ENCODE measurements at places on chromosomes 3 and 15. TPM values are rescaled to one million over a fixed set of nuclear protein-coding genes. Genes with fewer than 3 reads are reported as not detected.

- DNase-seq, result no peak
Observed at GRCh38 chr3:163562625-163563024, 1515.7 kb downstream of the SI start.

DNA sequence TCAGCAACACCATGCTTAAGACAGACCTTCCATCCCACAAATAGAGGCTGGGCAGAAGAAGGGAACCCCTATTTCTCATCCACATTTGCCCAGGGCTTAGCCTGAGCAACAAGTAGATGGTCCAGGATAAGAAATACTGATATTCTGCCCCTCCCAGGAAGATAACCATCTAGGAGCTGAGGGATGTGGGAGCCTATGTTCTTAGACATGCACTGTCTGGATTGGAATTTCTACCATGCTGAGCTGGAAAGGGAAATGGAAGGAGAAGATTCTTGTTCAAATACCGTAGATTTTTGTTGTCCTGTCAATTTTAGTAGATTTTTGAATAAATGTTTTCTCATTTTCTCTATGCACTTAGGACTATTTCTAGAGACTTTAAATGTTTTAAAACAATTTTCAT lies 450.7 kb upstream of the SEMA6D start:
- no peak for DNase-seq

- DNase-seq, result no peak
Observed at GRCh38 chr3:112667599-112667998, 26.7 kb upstream of the CCDC80 start.

- DNase-seq, result no peak
Observed at GRCh38 chr3:127452321-127452821, 138.2 kb downstream of the TPRA1 start.

- no peak for DNase-seq
Observed at GRCh38 chr15:45164914-45165313, 22.9 kb downstream of the SHF start.

DNA sequence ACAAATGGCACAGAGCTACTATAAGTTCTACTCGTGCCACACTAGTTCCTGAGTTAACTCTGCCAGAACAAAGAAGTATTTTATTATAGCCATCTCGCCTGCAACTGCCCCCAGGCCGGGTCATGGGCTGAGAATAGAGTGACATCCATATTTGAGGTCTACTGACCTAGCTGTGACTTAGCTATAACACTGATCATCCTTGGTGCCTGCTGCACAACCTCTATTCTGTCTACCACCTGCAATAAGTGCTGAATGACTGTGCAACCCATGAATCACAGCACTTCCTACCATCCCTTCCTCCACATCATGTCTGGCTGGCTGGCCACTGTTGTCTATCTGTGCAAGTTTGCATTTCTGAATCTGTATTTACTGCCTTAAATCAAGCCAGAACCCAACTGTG lies 506.5 kb upstream of the TBL1XR1 start:
- no peak for DNase-seq

- no peak for DNase-seq
Observed at GRCh38 chr15:76863693-76864092, 41.4 kb downstream of the SCAPER start.

DNA sequence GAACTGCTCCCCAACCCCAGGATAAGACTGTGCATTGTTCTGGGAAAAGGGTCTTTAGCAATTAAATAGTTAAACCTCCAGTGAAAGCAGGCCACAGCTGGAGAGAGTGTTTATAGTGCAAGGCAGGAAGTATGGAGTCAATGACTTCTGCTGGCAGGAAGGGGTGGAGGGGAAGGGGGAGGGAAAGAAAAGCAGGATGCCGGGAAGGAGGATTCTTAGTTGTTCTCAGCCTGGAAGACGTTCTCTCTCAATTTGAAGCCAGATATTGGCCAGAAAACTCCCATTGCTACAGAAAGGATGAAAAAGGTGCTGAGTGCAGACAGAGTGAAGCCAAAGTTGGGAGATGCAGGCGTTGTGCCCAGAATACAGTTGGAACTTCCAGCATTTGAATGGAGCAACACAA lies 35.7 kb upstream of the ACTL6A start:
- DNase-seq, result peak; percentile 96

DNA sequence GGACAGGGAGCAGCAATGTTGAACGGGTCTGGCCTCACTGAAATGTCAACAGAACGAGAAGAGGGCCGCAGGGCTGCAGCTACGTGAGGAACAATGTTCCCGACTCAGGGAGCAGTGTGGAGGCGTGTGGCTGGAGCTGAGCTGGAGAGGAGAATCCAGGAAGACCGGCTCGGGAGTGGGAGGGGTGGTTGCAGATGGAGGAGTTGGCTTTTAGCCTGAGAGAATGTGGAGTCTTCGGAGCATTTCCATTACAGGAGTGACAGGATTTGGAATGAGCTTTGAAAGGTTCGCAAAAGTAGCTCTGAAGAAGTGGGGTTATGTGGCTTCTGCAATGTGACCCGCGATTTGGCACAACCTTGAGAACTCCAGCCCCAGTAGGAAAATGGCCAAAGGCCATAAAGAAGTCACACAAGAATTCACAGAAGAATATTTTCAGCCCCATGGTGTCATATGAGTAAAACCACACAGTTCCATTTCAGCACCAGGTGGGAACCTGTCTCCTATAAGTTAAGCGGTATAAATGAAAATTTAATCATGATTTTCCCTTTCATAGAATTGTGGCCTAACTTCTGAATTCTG lies 78.8 kb upstream of the NSMCE3 start:
- peak; percentile 46 for DNase-seq

GRCh38 chr3:161042023-161042501 lies 63.1 kb downstream of the B3GALNT1 start:
- no peak for DNase-seq

DNA sequence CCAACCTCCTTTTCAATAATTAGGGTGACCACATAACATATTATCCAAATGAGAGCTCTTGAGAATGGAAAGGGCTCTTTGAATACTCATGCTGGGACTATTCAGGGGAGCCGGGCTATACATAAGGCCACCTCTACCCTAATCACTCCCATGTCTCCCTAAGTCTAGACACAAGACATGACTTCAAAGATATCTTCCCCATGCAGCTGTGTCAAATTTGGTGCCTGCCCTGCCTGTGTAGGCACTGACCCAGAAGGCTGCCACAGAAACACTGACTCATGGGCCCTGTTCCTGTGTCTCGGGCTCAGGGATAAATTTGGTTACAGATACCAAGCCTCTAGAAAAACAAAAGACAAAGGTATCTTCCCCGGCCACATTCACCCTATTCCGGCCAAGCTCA lies 70.3 kb downstream of the MYLK start:
- DNase-seq, result no peak

DNA sequence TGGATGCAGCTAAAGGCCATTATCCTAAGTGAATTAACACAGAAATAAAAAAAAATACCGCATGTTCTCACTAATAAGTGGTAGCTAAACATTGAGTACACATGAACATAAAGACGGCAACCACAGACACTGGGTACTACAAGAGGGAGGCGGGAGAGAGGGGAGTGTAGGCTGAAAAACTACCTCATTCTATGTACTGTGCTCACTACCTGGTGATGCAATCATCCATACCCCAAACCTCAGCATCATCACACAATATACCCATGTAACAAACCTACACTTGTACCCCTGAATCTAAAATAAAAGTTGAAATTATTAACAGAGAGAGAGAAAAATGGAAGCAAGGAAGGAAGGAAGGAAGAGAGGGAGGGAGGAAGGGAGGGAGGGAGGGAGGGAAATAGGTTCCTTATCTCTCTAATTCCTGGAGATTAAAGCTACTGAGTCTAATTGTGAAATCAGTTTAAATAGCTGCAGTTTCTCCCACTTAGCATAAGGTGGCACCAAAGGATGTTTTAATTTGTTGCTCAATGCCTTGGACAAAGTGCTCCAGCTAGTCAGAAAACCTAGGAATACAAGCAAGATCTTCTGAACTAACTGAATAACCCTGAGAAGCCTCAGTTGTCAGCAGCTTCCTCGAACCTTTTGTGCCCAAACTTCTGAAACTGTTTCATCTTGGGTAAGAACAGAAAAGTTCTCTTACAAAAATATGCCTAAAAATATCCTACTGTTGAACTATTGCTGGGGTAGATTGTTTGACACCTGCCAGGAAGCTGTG lies 79.4 kb upstream of the ATP11B start:
- peak; percentile 26 for DNase-seq

GRCh38 chr3:54257125-54257720 lies 134.9 kb downstream of the CACNA2D3 start:
- DNase-seq, result no peak

GRCh38 chr3:118772547-118773011 lies 262.1 kb downstream of the IGSF11 start:
- no peak for DNase-seq

- no peak for DNase-seq
Observed at GRCh38 chr3:45962033-45962432, 18.8 kb downstream of the CXCR6 start.

DNA sequence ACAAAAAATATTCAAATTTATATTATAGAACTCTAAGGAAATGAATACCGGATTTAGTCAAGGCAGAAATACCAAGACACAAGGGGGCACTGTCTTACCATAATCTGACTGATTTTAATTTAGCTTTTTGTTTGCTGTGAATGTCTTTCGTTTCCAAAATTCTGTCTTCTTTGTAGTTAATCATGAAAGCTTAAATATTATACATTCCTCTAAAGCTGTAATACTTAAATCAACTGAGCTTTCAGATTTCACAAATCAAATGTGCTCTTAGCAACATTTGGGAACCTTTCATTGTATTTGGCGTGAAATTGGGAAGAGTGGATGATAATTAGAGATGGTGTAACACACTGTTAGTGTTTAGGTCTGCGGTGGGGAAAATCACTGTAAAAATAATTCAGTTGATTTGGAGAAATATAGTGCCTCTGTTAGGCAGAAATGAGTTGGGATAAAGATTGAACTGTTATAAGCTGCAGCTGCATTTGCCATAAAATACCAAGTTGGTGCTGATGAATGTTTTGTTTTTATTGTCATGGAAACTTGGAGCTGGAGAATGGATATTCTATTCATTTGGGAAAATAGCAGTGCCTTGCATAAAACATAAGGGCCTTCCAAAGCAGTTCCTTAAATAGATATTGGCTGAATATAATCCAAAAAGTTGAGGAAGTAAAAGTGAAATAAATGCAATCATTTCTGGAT lies 228.2 kb downstream of the TCF12 start:
- peak; percentile 87 for DNase-seq

DNA sequence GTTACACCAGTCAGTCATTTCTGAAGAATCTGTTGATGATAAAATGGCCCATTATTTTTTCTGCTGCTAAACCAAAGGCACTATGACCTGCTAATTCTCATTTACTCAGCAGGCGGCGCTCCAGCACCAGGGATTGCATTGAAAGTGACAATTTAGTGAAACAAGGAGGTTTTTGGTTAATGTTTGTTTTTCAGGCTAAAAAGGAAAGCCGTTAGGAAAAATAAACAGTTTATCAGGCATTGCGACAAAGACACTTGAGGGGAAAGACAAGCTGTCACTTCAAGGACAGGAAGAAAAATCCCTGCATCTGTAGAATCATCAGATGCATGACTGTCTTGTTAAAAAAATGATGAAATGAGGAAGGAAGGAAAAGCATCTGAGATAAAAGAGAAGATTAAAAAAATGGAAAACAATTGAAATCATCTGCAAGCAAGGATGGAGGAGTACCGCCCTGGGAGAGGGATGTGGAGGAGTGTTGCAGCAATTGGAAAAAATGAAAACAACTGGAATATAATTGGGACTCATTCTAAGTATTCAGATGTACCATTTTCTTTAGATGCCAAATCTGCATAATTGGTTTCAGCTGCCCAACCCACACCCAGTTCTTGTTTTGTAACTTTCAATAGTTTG lies 54.0 kb downstream of the NR1D2 start:
- DNase-seq, result no peak

DNA sequence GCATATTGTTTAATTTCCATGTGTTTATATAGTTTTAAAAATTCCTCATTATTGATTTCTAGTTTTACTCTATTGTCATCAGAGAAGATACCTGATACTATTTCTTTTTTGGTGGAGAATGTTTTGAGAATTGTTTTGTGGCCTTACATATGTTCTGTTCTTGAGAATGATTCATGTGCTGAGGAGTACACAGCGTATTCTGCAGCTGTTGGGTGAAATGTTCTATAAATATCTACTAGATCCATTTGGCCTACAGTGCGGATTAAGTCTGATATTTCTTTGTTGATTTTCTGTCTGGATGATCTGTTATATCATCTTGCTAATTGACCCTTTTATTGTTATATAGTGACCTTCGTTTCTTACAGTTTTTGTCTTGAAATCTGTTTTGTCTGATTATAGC lies 109.7 kb downstream of the UBE2E2 start:
- no peak for DNase-seq

DNA sequence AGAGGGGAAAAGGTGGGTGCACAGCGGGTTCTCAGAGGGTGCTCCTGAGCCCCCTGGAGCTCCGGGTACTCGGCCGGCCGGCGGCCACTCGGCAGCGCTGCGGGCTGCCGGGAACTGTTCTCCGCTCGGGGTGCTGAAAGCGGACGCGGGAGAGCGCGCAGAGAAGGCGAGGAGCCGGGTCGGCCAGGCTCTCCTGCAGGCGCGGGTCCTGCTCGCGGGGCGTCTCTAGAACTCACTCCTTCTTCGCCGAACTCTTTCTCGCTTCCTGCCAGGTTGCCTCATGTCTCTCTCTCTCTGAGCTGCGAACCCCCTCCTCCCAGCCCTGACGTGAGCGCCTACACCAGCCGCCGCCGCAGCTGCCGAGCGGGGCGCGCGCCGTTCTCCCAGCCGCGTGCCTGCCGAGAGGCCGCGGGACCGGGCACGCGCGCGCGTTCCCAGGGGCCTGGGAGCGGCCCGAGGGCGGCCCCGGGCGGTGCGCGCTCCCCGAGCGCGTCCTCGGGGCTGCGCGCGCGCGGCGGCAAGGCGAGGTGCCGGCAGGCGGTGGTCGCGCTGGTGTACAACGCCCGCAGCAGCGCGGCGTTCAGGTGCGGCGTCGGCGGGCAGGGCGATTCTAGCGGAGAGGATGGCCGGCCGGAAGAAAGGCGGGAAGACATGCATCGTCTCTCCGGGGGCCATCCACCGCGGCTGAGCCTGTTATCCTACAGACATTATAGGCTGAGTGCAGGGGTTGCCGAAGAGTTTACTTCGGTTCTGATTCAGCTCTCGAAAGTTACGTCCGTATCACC lies at the start of gene PEX5L:
TSS of gene PEX5L (minus strand) at position 267 of the 785 bp plus-strand sequence. CDS start 338 bp downstream, outside the sequence.
- DNase-seq, result peak; percentile 8

- no peak for DNase-seq
Observed at GRCh38 chr3:183548262-183548769, 7.2 kb downstream of the KLHL6 start.

GRCh38 chr3:32104492-32104891 lies 1.9 kb upstream of the GPD1L start:
- DNase-seq, result no peak

- DNase-seq, result no peak
Observed at GRCh38 chr15:85825118-85825517, 30.4 kb upstream of the KLHL25 start.

- no peak for DNase-seq
Observed at GRCh38 chr15:40769274-40770146, at the start of gene C15orf62. Gene C15orf62, plus strand, starts transcription at chr15:40769980. Its CDS starts 516 bp downstream, at chr15:40770496.

The TADA3 gene
- 61.8 TPM for polyA plus RNA-seq

The GOLGA8O gene
- 0.92 TPM for polyA plus RNA-seq

The CXCR6 gene
- polyA plus RNA-seq, result 0.28 TPM

The PATL2 gene
- 0.78 TPM for polyA plus RNA-seq

The XCR1 gene
- polyA plus RNA-seq, result 0.27 TPM

The FGF7 gene
- polyA plus RNA-seq, result 13.4 TPM
